Activated CD8-positive, alpha-beta T cell treated with anti-CD3 and anti-CD28 coated beads for 36 hours (primary cell): ENCODE measurements at places on chromosomes 5 and 9. TPM values are rescaled to one million over a fixed set of nuclear protein-coding genes. Genes with fewer than 3 reads are reported as not detected.

DNA sequence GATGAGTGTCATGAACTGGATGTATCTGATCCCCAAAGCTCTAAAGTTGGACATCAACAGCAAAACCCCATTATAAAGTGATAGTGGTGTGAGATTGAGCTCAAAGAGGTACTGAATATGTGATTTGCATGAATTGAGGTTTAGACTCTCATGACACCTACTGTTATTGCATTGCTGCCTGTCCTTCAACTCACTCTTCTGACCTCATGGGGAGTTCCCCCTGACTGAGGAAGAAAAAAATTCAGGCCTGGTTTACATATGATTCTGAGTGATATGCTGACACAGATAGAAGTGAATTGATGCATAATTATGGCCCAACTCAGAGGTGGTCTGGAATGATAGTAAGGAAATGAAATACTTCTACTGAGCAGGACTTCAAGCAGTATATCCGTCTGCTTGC lies 76.2 kb upstream of the CHD1 start:
- DNase-seq, result peak; percentile 45
- H3K36me3 ChIP-seq, result no peaks in the 10 kb centered on the region
- H3K27me3 ChIP-seq, result no peaks in the 10 kb centered on the region
- H3K27ac ChIP-seq, result no peak overlapping the region

DNA sequence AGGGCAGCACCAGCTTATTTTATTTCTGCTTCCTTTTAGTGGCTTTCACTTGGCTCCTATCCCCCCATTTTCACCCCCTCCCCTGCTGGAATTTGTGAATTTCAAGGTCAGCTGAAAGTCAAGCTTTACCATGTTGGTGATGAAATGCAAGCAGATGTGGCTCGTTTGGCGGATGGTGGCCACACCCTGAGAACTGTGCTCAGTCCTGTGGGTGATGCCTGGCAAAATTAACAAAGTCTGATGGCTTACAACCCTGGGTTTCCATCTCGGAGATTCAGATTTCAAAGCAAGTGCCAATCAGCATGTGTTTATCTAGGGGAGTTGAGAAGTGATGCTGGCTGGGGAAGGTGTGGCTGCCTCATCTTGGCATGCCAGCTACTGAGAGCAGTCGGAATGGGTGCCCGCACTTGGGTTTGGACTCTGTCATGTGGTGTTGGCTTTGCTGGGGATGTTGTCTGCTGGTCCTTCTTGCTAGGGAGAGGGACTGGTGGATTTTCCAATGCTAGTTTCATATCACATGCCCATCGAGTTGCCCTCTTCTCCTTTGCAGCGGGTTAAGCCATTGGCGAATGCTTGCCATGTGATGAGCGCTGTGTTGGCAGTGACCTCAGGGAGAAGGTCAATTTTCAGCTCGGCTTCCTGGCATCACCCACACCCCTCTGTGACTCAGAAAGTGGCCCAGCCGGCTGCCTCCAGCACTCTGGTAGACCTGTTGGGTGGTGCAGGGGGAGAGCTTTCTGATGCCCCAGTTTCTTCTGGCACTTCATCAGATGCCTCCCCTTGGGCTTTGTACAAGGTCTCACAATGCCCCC lies 77.0 kb upstream of the PITX1 start:
- no peak for DNase-seq
- H3K36me3 ChIP-seq, result no peaks in the 10 kb centered on the region
- no peaks in the 10 kb centered on the region for H3K4me1 ChIP-seq
- H3K27ac ChIP-seq, result no peak overlapping the region
- H3K27me3 ChIP-seq, result no peaks in the 10 kb centered on the region
- H3K4me3 ChIP-seq, result no peak overlapping the region

DNA sequence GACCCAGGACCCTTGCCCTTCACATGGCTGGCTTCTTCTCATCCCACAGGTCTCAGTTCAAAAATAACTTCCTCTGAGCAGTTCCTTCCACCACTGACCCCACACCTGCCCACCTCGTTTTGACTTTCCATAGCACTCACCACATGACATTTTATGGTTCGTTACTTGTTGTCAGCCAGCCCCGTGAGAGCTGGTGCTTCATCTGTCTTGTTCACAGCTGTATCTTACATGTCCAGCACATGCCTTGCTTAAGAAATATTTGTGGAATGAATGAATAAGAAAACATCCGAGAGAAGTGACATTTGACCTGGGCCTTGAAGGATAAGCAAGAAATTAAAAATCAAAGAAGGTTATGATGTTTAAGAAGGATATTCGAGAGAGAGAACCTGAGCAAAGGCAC lies 193.9 kb downstream of the RFK start:
- H3K4me3 ChIP-seq, result no peak overlapping the region
- no peak for DNase-seq
- H3K36me3 ChIP-seq, result no peaks in the 10 kb centered on the region
- H3K27me3 ChIP-seq, result no peaks in the 10 kb centered on the region

DNA sequence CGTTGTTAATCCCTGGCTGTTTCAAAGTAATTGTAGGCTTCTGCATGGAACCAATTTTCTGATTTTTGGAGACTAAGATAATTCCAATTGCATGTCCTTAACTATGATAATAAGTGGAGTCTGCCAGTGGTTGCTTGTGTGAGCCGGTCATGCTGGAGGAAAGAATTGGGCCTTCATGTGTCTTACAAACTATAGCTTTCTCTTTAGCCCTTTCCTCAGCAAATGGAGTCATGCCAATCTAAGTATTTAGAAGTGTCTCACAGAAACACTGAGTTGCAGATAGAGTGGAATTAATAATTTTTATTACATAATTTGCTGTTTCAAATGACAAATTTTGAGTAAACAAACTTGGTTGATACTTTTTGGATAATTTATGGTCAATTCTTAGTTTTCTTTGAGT lies 200.4 kb downstream of the FBXL7 start:
- H3K27me3 ChIP-seq, result no peaks in the 10 kb centered on the region
- no peak overlapping the region for H3K4me3 ChIP-seq

DNA sequence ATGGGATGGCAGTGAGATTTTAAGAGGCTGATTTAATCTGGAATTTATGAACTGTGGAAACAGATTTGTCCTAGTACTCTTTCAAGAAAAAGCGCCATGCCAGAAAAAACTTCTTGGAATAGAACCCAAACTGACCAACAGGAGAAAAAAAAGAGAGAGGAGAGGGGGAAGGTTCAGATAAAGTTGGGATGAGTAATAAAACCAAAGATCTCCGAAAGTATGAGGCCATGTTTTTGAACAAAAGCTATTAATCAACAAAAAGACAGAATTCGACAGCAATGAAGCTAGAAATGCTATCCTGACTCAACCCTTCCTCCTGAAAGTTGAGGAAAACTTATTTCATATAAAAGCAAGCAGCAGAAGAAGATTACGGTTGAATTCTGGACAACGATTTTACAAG lies 135.5 kb downstream of the CEMIP2 start:
- no peaks in the 10 kb centered on the region for H3K27me3 ChIP-seq
- no peak overlapping the region for H3K4me3 ChIP-seq
- no peak for DNase-seq
- no peak overlapping the region for H3K27ac ChIP-seq
- H3K36me3 ChIP-seq, result no peaks in the 10 kb centered on the region

DNA sequence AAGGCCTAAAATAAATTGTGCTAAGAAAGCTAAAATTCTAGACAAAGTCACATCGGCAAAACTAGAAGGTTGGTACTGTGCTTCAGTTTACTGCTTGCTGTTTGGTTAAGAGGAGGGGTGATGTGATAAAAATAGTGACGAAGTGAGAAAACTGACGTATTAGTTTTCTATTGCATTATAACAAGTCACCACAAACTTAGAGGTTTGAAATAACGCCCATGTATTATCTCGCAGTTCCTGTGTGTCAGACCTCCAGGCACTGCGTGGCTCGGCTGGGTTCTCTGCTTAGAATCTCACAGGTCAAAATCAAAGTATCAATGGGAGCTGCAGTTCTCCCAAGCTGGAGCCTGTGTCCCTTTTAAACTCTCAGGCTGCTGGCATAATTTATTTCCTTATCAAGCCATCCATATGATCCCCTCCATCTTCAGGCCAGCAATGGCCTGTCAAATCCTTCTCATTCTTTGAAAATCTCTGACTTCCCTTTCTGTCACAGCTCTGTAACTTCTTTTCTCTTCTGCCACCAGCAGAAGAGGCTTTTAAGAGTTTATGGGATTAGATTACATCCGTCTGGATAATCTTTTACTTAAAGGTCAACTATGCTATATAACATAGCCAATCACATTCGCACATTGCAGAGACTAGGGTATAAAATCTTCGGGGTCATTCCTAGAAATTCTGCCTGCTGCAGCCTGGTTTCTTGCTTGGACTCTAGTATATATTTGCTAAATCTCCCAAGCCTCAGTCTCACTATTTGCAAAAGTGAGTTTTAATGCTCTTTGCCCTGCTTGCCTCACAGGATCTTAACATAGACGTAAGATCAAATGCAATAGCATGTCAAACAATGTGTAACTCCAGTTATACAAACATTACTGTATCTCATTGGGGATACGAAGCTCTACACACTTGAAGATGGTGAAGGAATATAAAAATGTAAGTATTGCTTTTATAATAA lies 104.0 kb upstream of the CDKN2B start:
- peaks cover 3% of the 10 kb centered on the region for H3K4me1 ChIP-seq
- peaks cover 25% of the 10 kb centered on the region for H3K27me3 ChIP-seq

- no peaks in the 10 kb centered on the region for H3K4me1 ChIP-seq
- H3K36me3 ChIP-seq, result no peaks in the 10 kb centered on the region
- DNase-seq, result no peak
- no peaks in the 10 kb centered on the region for H3K27me3 ChIP-seq
Observed at GRCh38 chr5:76754668-76755078, 38.7 kb downstream of the F2R start.

- peaks cover 23% of the 10 kb centered on the region for H3K27me3 ChIP-seq
- DNase-seq, result no peak
- peaks cover 7% of the 10 kb centered on the region for H3K4me1 ChIP-seq
- no peaks in the 10 kb centered on the region for H3K36me3 ChIP-seq
- H3K27ac ChIP-seq, result no peak overlapping the region
Observed at GRCh38 chr9:122370303-122370702, 521 bp upstream of the PTGS1 start.

DNA sequence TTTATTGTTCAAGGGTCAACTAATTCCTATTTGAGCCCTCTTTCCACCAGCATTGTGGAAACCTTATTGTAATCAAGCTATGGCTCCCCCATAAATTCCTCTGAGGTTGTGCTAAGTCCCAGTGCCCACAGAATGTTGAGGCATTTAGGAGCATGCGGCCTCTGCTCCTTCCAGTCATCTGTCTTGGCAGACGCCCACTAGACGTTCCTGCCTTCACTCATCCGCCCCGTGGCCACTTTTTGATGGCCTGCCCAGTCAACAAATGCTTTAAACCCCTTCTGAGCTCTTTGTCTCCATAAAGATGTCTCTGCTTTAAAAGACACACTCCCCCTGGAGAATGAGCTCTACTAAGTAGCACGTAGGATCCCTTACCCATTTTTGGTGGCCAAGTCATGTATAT lies 104.7 kb downstream of the GAS1 start:
- H3K4me1 ChIP-seq, result no peaks in the 10 kb centered on the region
- no peak for DNase-seq
- no peaks in the 10 kb centered on the region for H3K27me3 ChIP-seq
- H3K27ac ChIP-seq, result no peak overlapping the region
- no peaks in the 10 kb centered on the region for H3K36me3 ChIP-seq
- H3K4me3 ChIP-seq, result no peak overlapping the region

DNA sequence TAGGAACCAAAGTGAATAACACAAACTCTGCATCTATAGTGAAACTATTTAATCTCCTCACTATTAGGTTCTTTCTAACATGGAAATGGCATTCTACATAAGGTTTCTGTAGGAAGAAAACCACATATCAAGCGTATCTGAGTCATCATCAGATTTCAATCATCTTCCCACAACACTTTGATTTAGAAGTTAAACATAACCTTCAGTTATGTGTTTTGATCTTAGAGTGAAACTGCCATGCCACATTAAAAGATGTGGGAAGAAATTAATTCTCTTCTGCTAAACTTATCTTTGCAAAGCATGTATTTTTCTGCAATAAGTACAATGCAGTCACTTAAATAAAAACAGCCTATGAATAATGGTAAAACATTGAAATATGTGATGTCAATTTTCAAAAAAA lies 55.0 kb downstream of the MEF2C start:
- no peaks in the 10 kb centered on the region for H3K36me3 ChIP-seq
- H3K4me1 ChIP-seq, result peaks cover 56% of the 10 kb centered on the region
- DNase-seq, result no peak
- peak overlapping the region; percentile 53 for H3K4me3 ChIP-seq
- peaks cover 2% of the 10 kb centered on the region for H3K27me3 ChIP-seq

GRCh38 chr9:14183001-14183400 lies 130.9 kb downstream of the NFIB start:
- H3K27ac ChIP-seq, result no peak overlapping the region
- H3K4me3 ChIP-seq, result no peak overlapping the region
- H3K4me1 ChIP-seq, result no peaks in the 10 kb centered on the region
- no peaks in the 10 kb centered on the region for H3K36me3 ChIP-seq
- no peaks in the 10 kb centered on the region for H3K27me3 ChIP-seq

DNA sequence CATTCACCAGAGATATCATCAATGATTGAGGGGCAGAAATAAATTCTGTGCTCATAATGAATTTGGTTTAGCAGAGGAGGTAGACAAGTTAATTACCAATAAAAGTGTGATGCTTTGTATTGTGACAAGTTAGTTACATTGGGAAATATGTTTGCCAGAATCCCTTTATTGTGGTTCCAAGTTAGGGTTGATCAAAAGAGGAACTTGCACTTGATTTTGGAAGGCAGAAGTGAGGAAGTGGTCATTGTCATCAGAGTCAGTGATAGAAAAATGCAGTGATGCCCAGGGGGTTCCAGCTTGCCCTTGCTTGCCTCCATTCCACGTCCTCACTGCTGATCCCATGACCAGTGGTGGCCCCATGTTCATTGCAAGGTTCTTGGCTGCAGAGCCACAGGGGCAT lies 69.7 kb downstream of the SVEP1 start:
- no peak overlapping the region for H3K4me3 ChIP-seq
- no peaks in the 10 kb centered on the region for H3K4me1 ChIP-seq
- no peak for DNase-seq
- H3K27ac ChIP-seq, result no peak overlapping the region
- peaks cover 3% of the 10 kb centered on the region for H3K27me3 ChIP-seq
- no peaks in the 10 kb centered on the region for H3K36me3 ChIP-seq

GRCh38 chr9:114174876-114175771 lies 19.8 kb downstream of the COL27A1 start:
- no peak overlapping the region for H3K27ac ChIP-seq
- no peaks in the 10 kb centered on the region for H3K4me1 ChIP-seq
- DNase-seq, result no peak

AHRR gene
- total RNA-seq, result 26.3 TPM

C5orf63 gene
- 9.5 TPM for total RNA-seq

PCDHGA5 gene
- total RNA-seq, result not detected

PIP5KL1 gene
- total RNA-seq, result 2.5 TPM

PCDHGA1 gene
- total RNA-seq, result 0.07 TPM
